ENCODE measurements at places on chromosomes 2 and 18.

- H3K4me1 ChIP-seq: no peaks in the 10 kb centered on the region
- no peak overlapping the region for H3K27ac ChIP-seq
- H3K36me3 ChIP-seq: no peaks in the 10 kb centered on the region
- no peak for ATAC-seq
- H3K4me3 ChIP-seq: peak overlapping the region; percentile 22
- H3K27me3 ChIP-seq: peaks cover 18% of the 10 kb centered on the region
Measured at GRCh38 chr2:128472789-128473174, 154.1 kb upstream of the HS6ST1 start.

DNA sequence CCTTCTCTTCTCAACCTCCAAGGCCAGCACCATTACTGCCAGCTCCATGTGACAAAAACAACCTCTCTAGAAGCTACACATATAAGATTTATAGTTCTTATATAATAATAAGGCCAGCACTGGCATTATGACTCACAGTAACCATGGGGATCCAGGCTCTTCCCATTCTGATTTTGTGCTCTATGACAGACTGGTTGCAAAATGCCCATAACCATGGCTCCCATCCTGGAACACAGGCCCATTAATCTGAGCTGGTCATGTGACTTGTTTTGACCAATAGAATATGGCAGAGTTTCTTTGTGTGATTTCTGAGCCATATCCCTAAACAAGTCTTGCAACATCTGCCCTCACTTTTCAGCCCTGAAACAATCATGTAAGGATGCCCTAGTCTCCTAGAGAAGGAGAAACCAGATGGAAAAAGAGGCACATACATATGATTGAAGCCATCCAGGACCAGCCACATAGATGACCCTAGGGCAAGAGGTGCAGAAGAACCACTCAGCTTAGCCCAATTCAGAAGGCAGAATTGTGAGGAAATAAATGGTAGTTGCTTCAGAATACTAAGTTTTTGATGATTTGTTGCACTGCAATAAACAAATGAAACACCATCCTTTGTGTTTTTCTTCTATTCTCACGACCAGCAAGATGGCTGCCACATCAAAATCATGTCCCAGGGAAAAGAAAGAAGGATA, 173.9 kb downstream of the SUCLG1 start:
- H3K36me3 ChIP-seq: no peaks in the 10 kb centered on the region
- ATAC-seq: no peak
- H3K27me3 ChIP-seq: peaks cover 14% of the 10 kb centered on the region

DNA sequence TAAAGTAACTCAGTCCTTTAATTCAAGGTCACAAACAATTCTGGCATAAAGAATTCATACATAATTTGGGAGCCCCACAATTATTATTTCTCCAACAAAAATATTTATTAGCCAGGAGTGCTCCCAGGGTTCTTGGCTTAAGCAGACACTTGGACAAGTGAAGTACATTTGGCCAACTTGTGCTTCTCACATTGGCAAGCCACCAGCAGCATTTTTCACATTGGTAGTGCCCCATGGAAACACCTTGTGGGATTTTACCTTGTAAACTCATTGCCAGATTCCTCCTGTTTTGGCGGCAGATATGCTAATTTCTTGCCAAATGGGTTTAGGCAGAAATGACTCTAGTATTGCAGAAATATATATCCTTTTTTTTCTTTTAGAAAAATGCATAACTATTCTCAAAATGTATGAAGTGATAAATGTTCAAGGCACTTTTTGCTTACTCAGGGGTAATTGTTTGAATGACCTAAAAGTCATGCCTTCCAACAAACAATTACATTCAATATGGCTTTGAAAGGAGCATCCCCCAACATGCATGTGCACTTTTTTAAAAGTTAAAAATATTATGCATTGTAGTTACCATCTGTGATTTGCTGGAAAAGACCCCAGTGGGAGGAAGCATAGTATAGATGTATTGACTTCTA, 113.5 kb downstream of the CSRNP3 start:
- no peaks in the 10 kb centered on the region for H3K36me3 ChIP-seq
- ATAC-seq: no peak
- no peak overlapping the region for H3K4me3 ChIP-seq
- H3K27me3 ChIP-seq: no peaks in the 10 kb centered on the region
- no peak overlapping the region for H3K27ac ChIP-seq
- H3K4me1 ChIP-seq: no peaks in the 10 kb centered on the region

DNA sequence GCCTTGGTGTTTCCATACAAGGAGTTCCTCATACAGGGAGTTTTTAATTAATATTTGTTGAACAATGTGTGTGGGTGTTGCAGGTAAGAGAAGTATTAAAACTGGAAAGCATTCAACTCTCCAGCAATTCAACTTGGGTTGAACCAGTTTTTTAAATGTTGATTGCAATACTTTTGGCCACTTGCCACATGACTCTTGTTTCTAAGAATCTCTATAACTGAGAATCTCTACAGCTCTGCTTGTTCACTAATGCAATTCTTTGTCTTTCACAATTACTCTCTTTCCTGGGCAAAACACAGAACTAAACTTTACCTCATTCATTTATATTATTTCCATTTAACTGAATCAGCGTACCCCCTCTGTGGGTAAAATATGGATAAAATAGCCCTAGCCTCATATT, 429.4 kb downstream of the ARHGAP15 start:
- no peaks in the 10 kb centered on the region for H3K27me3 ChIP-seq
- no peak overlapping the region for H3K4me3 ChIP-seq
- peak; percentile 32 for ATAC-seq
- H3K4me1 ChIP-seq: peaks cover 20% of the 10 kb centered on the region
- H3K27ac ChIP-seq: peak overlapping the region; percentile 6

DNA sequence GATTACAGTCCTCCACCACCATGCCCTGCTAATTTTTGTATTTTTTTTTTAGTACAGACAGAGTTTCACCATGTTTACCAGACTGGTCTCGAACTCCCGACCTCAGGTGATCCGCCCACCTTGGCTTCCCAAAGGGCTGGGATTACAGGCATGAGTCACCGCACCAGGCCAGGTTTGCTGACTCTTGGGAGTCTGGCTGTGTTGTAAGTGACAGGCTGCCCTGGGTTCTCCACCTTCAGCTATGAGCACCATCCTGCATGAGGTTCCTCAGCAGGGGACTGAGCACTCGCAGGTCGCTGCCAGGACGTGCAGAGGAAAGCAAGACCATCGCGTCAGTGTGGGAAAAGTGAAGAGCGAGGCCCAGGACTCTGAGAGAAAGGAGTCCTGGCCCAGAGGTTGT, 112.6 kb upstream of the NDUFV2 start:
- peaks cover 30% of the 10 kb centered on the region for H3K27me3 ChIP-seq

DNA sequence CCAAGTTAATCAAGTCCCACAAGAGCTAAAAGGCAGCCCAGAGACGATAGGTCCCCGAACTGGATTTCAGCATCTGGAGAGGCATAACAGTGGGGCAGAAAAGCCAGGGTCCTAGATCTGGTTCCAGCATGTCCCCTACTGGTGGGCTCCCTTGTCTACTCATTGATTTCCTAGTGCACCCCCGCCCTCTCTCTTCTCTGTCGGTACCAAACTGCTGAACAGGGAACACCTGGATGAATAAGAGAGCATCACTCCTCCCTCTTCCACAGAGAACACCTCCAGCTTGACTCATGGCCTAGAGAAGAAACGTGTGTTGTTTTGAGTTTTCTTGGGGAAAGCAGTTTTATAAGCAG, 101.3 kb downstream of the FOXI3 start:
- H3K27ac ChIP-seq: no peak overlapping the region
- H3K27me3 ChIP-seq: peaks cover 33% of the 10 kb centered on the region
- H3K36me3 ChIP-seq: no peaks in the 10 kb centered on the region
- peak overlapping the region; percentile 64 for H3K4me3 ChIP-seq
- no peaks in the 10 kb centered on the region for H3K4me1 ChIP-seq

- ATAC-seq: no peak
- no peak overlapping the region for H3K4me3 ChIP-seq
- no peaks in the 10 kb centered on the region for H3K4me1 ChIP-seq
- H3K27ac ChIP-seq: no peak overlapping the region
- H3K36me3 ChIP-seq: peaks cover 72% of the 10 kb centered on the region
Measured at GRCh38 chr2:96353032-96353561, 17.5 kb downstream of the NCAPH start.

GRCh38 chr18:10051877-10052631, 138.2 kb downstream of the VAPA start:
- H3K4me3 ChIP-seq: no peak overlapping the region
- ATAC-seq: no peak
- H3K27ac ChIP-seq: no peak overlapping the region
- H3K27me3 ChIP-seq: peaks cover 4% of the 10 kb centered on the region
- no peaks in the 10 kb centered on the region for H3K4me1 ChIP-seq

DNA sequence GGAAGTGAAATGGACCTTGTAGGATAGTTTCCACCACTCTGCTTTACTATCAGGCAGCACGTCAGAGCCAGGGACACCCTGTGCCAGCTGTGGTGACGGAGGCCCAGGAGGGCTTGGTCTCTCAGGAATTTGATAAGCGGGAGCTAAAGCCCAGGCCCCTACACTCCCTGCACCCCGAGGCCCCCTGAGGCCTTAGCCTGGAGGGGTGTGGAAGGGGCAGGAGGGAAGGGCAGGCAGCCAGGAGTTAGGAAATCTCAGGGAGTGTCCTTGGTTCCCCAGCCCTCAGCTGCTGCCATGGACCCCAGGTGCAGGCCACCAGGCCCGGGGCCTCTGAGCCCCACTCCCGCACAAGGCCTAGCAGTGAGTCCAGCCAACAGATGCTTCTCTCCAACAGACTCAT, 38.2 kb downstream of the PDIA6 start:
- no peak overlapping the region for H3K4me3 ChIP-seq
- H3K36me3 ChIP-seq: peaks cover 11% of the 10 kb centered on the region
- no peak for ATAC-seq
